ENCODE measurements at places on chromosomes 13 and 19. TPM values are rescaled to one million over a fixed set of nuclear protein-coding genes. Genes with fewer than 3 reads are reported as not detected.

The ZNF730 gene
- 0.34 TPM for total RNA-seq

The MZT1 gene
- total RNA-seq, result 17.8 TPM

The MAST1 gene
- 1.1 TPM for total RNA-seq

The CGB8 gene
- total RNA-seq, result not detected

The CASP14 gene
- total RNA-seq, result not detected

The ZNF229 gene
- 0.05 TPM for total RNA-seq

The TRPC4 gene
- total RNA-seq, result not detected

The NECTIN2 gene
- 0.34 TPM for total RNA-seq

The BEST2 gene
- not detected for total RNA-seq

The CYP4F12 gene
- not detected for total RNA-seq

The CKAP2 gene
- 49.4 TPM for total RNA-seq

The THSD8 gene
- total RNA-seq, result 13.0 TPM

The REEP6 gene
- total RNA-seq, result 1.7 TPM

The ATP1A3 gene
- total RNA-seq, result 0.95 TPM

The ZNF45 gene
- 19.9 TPM for total RNA-seq

The GNG7 gene
- 0.22 TPM for total RNA-seq

The CBY2 gene
- not detected for total RNA-seq

The TUBA3C gene
- not detected for total RNA-seq

The ACER1 gene
- 0.76 TPM for total RNA-seq

The ICAM3 gene
- total RNA-seq, result 190 TPM

The HSD17B14 gene
- total RNA-seq, result 1.3 TPM

The IFNL3 gene
- not detected for total RNA-seq

The TSSK6 gene
- total RNA-seq, result 3.1 TPM

The TMEM238 gene
- total RNA-seq, result 14.8 TPM

All from T-helper 1 cell treated with Interleukin-12 subunit alpha and Interleukin-12 subunit beta and Interleukin-4 antibody, amounts not matched to agents 30 ng/mL and 1 ng/mL, for 36 hours (primary cell).